ENCODE measurements at places on chromosomes 3 and 15. TPM values are rescaled to one million over a fixed set of nuclear protein-coding genes. Genes with fewer than 3 reads are reported as not detected.

GRCh38 chr3:189076449-189076848 lies 95.3 kb upstream of the TPRG1 start:
- no peak for DNase-seq

DNA sequence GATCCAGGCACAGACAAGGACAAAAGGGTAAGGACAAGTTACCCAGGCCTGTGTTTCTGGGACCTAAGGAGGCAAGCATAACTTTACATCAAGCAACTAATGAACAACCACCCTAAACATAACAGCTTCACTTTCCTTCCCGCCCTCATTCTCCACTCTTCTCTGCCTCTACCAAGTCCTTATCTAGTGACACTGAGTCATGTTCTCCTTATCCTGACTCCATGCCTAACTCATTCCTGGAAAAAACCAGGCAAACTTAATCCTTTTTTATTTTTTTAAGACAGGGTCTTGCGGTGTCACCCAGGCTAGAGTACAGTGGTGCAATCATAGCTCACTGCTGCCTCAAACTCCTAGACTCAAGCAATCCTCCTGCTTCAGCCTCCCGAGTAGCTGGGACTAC lies 44.5 kb downstream of the TMEM44 start:
- no peak for DNase-seq

DNA sequence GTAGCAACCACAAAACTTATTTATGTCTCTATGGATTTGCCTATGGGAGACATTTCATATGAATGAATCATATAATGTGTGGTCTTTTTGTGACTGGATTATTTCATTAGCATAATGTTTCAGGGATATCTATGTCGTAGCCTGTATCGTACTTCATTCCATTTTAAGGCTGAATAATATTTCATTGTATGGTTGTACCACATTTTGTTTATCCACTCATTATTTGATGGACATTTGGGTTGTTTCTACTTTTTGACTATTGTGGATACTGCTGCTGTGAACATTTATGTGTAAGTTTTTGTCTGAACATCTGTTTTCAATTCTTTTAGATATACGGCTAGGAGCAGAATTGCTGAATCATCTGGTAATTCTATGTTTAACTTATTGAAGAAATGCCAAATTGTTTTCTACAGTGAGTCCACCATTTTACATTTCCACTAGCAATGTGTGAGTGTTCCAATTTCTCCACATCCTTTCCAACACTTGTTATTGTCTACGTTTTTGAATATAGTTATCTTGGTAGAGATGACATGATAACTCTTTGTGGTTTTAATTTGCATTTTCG lies 134.4 kb upstream of the DAZL start:
- DNase-seq: no peak

DNA sequence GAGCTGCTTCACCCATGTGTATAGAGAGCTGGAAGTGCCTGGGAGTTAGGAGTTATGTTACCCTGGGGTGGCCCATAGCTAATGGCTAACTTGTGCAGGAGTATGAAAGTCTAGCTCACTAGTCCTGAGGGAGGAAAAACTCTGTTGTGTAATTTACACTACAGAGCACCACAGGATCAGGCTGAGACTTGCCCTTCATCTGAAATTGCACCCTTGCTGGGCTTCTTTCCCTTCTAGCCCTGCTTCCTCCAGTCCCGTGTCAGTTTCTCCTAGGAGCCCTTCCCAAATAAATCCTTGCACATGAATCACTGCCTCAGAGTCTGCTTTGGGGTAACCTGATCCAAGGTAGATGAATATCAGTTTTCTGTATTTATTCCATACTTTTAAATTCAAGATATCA lies 40.0 kb downstream of the CTXND1 start:
- no peak for DNase-seq

The PPARG gene
- total RNA-seq: 44.2 TPM

GRCh38 chr3:12437861-12438260 lies 46.4 kb upstream of the TSEN2 start:
- DNase-seq: no peak

Data from breast epithelium (tissue), 4 donors.